ENCODE measurements at places on chromosomes 13 and 19.

DNA sequence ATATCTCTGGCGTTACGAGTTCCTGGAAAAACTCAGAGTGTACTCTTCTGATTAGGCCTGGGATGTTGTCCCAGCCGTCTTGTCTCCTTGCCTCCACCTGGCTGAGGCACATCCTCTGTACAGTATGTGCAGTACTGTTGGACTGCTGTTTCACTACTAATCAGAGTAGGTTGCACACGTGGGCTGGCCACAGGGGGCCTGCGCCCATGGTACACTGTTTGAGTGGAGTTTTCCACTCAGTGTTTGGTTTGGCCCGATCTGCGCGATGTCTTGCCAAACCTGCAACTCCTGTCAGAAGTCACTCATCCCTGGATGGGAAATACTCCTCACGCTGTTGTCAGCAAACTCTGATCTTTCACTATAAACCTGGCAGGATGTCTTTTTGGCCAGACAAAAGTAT, 189.6 kb upstream of the CSNK1A1L start:
- DNase-seq: no peak

DNA sequence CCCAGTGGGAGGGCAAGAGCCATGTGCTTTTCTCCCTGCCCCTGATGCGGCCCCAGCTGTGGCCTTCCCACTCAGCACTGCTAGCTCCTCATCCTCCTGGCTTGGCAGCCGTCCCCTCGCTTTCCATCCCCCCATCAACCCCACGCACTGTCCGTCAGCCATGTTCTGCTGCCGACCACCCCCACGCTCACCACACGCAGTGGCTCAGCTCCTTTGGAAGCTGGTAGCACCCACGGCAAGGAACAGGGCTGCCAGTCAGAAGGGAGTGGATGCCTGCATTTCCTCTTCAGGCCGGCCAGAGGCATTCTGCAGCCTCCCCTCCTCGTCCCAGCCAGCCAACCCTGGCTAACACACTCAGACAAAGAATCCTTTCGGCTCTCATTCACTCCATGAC, 6.3 kb downstream of the CALM3 start:
- DNase-seq: no peak

DNA sequence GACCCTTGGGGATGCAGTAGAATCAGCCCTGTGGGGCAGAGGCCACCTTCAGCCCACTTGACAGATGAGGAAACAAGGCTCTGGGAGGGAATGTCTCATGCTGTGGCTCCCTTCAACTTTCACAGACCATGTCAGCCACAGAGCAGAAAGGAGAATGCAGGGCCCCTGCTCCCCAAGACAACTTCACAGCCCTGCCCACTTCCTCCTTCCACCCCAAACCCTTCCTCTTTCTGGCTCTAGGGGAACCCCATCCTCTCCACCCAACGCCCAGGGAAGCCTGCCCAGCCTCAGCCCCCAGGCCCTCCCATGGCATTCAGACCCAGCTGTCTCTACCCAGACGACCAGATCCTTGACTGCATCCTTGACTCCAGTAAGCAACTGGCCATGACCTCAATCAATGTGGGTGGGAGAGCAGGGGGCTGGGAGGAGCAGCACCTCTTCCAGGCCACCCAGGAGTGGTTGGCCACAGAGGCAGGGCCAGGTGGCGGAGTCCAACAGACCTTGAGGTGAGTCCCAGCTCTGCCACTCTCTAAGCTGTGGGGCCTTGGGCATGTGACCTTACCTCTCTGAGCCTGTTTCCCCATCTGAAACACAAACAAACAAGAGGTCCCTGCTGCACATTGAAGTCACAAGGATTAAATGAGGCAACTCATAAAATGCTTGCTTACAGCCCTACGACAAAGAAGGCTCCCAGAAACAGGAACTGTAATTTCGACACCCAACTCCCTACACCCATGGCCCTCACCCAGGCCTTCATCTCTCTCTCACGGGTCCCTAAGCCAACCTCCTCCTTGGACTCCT, 15.8 kb downstream of the DEDD2 start:
- DNase-seq: no peak

DNA sequence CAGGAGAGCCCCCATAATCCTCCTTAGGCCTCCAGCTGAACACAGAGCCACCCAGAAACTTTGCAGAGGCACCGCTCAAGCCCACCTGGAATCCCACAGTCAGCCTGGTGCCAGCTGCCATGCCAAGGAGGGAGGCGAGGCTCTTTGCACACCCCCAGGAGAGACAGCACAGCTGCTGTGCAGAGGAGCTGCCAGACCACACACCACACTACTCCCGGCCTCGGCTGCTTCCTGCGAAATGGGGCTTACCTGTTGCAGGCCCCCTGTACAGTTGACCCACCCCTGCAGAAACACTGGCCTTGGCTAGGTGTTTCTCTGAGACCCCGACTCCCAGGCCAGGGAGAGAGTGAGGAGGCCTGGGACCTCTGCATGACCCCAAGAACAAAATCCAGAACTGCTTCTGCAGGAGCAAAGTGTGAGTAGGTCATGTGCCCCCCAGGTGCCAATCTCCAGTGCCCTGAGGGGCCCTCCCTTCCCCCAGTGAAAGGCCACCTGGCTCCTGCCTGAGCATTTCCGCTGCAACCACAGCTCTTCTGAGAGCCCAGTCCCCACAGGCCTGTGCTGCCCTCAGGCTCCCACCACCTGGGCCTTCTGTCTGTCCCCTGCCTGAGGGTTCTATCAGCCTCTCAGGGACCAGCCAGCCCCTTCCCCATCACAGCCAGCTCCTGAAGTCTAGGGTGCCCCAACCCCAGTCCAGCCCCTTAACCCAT, 580.4 kb downstream of the UQCRFS1 start:
- DNase-seq: no peak

GRCh38 chr13:47798194-47798593, 202.9 kb downstream of the SUCLA2 start:
- DNase-seq: no peak

DNA sequence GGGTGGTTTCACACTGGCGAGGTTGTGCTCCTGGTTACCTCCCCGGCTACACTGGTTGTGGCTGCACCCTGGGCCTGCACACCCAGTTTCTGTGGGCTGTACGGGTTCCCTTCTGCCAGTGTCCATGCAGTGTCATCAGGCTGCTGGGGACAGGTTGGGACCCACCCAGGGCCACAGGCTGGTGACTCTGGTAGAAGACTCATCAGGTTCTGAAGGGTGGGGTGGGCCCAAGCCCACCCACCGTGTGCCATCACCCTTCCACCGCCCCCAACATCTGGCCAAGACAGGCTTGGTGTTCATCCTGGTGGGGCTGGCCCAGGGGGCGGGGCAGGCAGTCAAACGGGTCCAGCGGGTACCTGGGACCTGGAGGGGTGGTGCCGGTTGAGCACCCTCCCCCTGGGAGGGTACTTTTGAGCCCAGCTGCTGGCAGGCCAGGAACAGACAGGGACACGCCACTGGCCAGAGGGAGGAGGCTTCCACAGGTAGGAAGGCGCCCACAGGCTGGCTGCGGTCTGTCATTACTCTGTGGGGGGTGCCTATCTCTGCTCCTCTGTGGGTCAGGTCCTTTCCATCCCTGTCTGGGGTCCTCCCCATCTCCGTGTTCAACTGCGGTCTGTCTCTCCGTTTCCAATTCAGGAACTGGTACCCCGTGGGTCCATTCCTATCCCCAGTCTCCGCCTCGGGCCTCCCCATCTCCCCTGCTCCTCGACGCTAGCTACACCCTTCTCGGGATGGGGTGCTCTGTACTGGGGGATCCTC, at the start of gene RNF225:
Gene RNF225 (plus strand): TSS at position 437 of the 759 bp plus-strand sequence. CDS start 434 bp downstream, outside the sequence.
- DNase-seq: no peak

GRCh38 chr19:38678217-38678890, 30.9 kb downstream of the ACTN4 start:
- DNase-seq: no peak

DNA sequence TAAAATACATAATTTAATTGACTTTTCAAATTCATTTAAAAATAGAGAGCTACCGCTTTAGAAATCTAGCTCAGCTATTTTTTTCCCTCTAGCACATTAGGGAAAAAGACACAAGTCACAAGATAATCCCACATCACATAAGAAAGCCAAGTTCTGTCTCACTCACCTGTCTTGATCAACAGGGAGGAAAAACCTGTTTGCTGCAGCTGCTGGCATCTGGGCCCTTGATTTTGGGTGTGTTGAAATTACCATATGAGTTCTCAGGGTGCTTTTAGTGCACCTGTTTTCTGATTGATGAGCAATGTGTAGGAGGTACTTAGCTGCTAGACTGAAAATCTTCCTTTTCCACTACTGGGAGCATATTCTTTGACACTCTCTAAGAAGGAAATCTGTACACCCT, 53.8 kb downstream of the ZDHHC20 start:
- DNase-seq: no peak

GRCh38 chr13:49571299-49572240, 13.8 kb downstream of the RCBTB1 start:
- no peak for DNase-seq

DNA sequence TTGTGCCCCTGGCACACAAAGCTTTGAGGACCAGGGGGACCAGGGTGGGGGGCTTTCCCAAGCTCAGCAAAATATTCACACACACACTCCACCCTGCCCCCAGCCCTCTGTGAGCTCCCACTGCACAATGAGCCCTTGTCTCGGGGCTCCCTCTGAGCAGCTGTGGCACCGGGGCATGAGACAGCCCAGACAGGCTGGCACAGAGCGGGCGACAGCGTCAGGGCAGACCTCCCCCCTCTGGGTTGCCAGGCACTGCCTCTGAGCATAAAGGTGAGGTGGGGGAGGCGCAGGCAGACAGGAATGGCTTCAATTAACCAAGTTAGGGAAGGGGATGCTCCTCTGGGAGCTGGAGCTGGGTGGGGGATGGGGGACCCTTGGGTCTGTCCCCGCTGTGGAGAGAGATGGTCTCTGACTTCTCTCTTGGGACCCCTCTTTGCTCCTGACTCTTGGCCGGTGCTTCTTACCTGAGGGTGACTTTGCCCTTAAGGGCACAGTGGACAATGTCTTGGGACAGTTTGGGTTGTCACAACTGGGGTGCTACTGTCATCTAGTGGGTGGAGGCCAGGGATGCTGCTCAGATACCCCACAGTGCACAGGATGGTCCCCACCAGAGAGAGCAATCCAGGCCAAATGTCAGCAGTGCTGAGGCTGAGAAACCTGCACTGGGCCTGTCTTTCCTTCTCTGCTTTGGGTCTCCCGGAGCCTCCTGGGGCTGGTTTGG, 30.3 kb downstream of the LYL1 start:
- no peak for DNase-seq

DNA sequence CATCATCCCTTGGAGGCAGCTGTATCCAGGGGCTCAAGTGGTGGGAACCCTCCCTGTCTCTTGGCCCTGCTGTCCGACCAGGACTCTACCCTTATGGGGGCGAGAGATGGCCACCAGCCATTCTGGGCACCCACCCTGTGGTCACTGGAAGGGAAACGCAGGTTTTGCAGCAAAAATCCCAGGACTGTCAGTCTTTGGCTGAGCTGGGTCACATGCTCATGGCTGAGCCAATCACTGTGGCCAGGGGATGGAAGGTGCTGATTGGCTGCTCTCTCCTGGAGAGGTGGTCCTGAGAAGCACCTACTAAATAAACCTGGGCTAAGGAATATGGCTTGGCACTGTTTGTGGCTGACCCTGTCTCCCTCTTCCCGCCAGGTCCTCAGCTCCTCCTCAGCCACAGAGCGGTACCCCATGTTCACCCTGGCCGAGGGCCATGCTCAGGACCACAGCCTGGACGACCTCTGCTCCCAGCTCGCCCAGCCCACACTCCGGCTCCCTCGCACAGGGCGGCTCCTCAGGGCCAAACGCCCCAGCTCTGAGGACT, 8.9 kb downstream of the ATG4D start:
- no peak for DNase-seq

All from osteocyte (in vitro differentiated cells).